ENCODE measurements at places on chromosomes 16 and 17. TPM values are rescaled to one million over a fixed set of nuclear protein-coding genes. Genes with fewer than 3 reads are reported as not detected.

Gene CTU2
- 2.8 TPM for total RNA-seq

Gene TEKT3
- total RNA-seq, result not detected

Gene CTRB2
- total RNA-seq, result not detected

Gene TBC1D3
- not detected for total RNA-seq

Gene KRT33B
- total RNA-seq, result not detected

Gene C16orf86
- total RNA-seq, result 6.8 TPM

Gene MPV17L
- total RNA-seq, result 4.3 TPM

Gene CLEC18A
- 0.40 TPM for total RNA-seq

Gene CSH2
- not detected for total RNA-seq

Gene RARA
- 23.5 TPM for total RNA-seq

Gene TMIGD1
- total RNA-seq, result 0.80 TPM

Gene KIF1C
- 119 TPM for total RNA-seq

Measured in transverse colon (tissue), 4 donors.